ENCODE measurements at places on chromosomes 12 and 14.

DNA sequence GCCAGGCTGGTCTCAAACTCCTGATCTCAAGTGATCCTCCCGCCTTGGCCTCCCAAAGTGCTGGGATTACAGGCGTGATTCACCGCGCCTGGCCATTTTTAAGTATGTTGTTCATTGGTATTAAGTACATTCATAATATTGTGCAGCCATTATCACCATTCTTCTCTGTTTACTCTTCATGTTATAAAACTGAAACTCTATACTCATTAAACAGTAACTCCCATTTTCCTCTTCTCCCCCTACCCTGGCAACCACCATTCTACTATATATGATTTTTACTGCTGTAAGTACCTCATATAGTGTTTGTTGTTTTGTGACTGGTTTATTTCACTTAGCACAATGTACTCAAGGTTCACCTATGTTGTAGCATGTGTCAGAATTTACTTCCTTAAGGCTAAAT, 23.1 kb downstream of the METAP2 start:
- DNase-seq = no peak

GRCh38 chr12:91413581-91414546, 231.2 kb upstream of the DCN start:
- peak; percentile 29 for DNase-seq

GRCh38 chr12:54002278-54002914, 2.4 kb downstream of the HOXC9 start:
- no peak for DNase-seq

DNA sequence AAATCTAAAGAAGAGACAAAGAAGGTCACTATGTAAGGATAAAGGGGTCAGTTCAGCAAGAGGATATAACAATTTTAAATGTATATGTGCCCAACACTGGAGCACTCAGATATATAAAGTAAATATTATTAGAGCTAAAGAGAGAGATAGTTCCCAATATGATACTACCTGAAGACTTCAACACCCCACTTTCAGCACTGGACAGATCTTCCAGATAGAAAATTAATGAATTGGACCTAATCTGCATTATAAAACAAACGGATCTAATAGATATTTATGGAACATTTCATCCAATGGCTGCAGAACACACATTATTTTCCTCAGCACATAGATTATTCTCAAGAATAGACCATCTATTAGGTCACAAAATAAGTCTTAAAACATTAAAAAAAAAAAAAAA, 24.1 kb upstream of the SRGAP1 start:
- no peak for DNase-seq

GRCh38 chr12:93922583-93923006, 225.8 kb upstream of the PLXNC1 start:
- DNase-seq = no peak

- no peak for DNase-seq
Observed at GRCh38 chr12:117261247-117261646, 71.0 kb upstream of the FBXO21 start.

DNA sequence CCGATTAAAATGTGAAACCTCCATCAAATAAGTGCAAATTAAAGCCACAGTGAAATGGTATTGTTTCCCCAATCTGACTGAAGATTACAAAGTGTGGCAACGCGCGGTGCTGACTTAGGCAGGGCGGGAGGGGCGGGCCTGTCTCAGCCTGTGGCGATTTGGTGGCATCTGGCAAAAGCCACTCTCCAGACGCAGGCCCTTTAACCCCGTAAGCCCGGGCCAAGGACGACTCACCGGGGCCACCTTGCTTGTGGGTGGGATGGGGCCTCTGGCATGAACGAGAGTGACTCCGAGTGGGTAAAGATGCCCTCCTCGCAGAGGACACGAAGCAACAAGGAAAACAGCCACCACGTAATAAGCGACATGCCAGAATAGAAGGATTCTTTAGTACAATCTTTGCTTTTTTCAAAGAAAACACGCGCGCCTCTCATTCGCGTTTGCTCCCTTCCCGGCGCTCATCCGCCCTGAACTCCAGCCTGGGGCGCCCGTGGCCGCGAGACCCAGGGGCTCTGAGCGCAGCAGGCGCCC, 815 bp downstream of the DEGS2 start:
- no peak for DNase-seq

DNA sequence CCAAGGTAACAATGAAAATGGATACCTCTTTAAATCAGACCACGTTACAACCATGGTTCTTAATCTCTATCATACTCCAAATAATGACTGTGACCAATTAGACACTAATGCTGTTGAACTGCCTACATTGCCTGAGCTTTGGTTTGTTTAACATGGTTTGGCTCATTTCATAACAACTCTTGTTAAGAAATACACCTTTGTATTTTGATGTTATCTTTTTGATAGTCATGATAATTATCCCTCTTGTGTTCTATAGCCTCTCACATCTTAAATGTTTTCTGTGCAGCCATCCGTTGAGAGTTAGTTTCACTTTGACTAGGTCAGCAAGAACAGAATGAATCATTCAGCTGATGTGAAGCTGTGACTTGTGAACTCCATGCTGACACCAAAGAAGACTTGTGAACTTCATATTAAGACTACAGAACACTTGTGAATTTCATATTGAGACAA, 75.5 kb upstream of the RERGL start:
- peak; percentile 49 for DNase-seq

- DNase-seq = no peak
Observed at GRCh38 chr12:53564278-53564677, 57.0 kb upstream of the NPFF start.

GRCh38 chr12:25829192-25829591, 129.3 kb upstream of the RASSF8 start:
- peak; percentile 97 for DNase-seq

GRCh38 chr12:90029317-90029716, 320.7 kb upstream of the ATP2B1 start:
- DNase-seq = no peak

DNA sequence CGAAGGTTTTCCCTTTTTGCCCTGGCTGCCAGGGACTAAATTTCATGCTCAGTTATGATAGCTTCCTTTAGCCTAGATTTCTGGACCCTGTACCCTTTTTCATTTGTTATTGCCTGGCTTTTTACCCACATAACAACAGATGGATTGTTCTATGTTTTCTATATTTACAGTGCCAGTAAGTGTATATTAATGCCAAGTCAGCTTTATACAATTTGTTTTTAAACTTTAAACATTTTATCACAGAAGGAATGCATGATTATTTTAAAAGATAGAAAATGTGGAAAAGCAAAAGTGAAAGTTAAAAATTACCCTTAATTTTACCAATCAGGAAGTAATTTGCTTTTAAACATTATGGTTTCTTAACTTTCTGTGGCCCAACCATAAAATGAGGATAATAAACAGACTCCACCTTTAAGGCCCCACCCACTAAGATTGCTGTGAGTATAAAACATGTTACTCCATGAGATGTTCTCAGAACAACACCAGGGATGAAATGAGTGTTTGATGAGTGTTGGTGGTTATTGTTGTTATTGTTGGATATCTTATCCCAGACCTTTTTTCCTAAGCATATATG, 496.8 kb downstream of the EGLN3 start:
- DNase-seq = no peak

DNA sequence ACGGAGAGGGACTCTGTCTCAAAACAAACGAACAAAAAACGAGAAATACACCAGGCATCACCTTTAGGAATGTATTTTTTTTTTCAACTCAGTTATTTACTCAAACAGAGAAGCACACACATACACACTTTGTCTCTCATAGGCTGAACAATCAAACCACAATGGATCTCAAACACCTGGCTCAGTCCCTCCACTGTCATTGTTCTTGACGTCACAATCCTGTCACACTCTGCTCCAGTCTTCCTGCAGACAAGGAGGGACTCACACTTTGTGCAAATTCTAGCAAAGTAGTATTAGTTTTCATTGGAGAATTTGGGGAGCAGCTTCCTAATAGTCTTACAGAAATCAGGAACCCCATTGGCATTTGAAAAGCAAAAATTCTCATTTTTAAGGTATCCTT, 727.8 kb downstream of the BCL11B start:
- no peak for DNase-seq

All from fibroblast of the conjunctiva (primary cell).